ENCODE measurements at places on chromosomes 1 and 21.

DNA sequence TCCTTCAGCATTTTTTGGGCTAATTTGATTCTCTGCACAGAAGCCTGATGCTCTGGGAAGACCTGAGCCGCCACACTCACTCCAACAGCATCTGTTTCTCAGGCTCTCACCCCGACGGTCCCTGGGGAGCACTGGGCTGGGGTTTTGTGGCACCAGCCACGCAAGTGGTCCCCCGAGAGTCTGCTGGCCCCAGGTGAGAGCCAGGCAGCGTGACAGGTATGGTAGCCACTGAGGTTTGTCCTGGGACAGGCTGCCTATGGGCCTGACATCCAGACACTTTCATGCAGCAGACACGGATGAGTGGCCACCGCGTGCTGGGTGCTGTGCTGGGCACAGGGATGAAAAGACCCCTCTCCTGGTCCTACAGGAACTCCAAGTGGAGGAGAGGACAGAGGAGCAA, 11.0 kb downstream of the AJAP1 start:
- no peak for DNase-seq

- no peak for DNase-seq
Measured at GRCh38 chr1:178266619-178267066, 172.7 kb downstream of the RASAL2 start.

DNA sequence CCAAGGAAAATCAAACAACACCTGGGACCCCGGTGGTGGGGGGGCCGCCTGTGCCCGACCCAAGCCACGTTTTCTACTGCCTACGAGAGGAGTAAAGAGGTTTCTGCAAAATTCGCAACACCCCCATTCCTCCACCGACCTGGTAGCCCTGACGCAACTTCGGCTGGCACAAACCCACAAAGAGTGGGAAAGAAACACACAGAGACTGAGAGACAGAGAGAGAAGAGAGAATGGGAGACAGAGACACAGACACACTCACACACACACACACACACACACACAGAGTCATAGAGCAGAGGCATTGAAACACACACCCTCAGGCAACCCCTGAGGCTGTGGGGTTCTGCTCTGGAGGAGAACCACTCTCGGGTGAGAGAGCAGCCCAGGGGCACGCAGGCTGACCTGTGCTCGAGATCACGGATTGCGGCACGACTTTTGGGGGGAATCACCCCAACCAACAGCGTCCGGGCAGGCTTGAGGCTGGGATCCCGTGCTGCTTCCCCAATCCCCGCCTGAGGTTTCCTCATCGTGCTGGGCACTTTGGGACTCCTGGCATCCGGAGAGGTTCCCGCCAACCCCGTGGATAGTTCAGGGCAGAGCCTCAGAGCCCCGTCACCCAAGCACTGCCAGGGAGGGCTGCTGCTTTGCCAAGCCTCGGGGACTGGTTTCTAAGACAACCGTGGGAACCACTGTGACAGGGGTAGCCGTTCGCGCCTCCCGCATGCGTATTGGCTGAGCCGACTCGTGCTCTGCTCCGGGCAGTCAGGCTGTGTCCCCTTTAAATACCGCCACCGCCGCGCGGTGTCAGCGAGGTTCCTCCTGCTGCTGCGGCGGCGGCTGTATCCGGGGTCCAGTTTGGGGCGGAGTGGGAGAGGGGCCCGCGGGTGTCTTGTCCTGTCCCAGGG, 682.4 kb upstream of the TPTE start:
- no peak for DNase-seq

DNA sequence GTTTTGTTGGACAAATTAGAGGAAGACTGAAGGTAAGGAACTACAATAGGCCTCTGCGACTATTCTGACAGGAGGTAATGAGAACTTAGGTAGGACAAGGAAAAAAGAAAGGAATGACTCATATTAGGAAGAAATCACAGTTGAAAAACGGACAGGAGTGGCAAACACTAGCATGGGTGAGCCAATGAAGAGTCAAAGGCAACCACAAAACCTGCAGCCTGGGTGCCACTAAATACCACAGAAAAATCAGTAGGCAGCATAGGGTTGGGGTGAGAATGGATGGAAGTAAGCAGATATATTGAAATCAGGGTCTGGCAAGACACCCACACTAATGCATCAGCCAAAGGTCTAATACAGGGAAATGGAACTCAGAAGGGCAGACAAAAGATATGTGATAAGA, 10.0 kb downstream of the RBM34 start:
- no peak for DNase-seq
